ENCODE measurements at places on chromosomes 7 and 10.

GRCh38 chr7:27224983-27225934, 17.3 kb upstream of the EVX1 start:
- DNase-seq = no peak

DNA sequence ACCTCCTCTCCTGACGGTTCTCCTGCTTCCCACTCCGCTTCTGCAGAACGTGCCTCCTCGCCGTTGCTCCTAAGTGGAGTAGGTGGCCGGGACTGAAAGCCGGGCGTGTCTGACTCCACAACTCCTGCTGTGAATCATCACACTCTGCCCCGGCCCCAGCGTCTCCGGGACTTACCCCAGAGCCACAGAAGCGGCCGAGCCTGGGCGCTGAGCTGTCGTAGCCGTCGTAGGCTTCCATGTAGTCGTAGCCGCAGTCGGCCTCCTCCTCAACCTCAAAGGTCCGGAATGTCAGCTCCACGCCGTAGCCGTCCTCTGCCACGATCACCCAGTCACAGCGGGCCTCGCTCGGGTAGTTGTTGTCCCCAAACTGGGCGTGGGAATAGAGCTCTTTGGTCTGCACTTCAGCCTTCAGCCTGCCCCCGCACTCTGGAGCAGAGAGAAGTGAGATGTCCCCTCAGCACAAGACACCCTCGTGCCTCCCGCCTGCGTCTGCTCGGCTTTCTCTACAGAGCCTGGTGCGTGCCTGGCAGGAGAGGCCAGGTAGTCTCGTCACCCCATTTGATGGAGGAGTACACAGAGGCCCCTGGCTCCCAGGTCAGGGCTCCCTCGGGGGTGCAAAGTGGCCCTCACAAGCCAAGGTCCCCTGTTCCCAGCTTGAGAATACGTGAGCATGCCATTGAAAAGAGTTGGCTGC, 11.2 kb upstream of the OPALIN start:
- DNase-seq = no peak

DNA sequence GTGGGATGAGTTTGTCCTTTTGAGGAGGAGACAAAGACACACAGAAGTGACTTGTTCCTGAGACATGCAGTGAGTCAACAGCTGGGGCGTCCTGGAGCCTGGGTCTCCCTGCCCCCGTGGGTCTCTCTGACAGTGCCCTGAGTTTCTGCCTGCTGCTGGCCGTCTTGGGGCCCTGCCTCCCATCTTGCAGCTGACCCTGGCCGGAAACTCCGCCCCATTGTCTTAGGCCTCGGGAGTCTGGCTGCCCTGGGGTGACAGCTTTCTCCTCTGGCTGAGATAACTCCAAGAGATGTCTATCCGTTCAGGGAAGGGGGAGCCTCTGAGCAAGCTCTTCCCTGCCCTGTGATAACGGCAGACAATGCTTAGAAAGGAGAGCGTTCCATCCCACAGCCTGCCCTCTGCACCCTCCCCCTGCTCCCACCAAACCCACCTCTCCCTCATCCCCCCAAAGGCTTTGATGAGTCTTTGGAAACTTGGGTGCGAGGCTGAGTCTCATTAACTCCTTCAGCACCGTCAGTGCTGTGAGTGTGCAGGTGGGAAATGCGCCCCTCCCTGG, 69.5 kb upstream of the PODXL start:
- DNase-seq = no peak

DNA sequence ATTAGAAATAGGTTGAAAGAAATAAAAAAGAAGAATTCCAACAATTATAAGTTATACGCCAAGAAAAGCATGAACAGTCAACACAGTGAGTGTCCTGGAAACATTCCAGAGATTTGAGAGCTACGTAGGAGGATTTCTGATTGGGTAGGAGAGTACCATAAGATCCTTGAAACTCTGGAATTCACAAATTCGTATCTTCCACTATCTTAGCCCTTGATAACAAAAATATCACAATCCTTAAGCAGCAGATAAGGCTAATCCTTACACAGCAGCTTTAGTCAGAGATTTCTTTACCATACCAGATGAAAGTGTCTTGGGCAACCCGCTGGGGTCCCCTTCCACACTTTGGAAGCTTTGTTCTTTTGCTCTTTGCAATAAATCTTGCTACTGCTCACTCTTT, 8.2 kb downstream of the TPK1 start:
- DNase-seq = no peak

DNA sequence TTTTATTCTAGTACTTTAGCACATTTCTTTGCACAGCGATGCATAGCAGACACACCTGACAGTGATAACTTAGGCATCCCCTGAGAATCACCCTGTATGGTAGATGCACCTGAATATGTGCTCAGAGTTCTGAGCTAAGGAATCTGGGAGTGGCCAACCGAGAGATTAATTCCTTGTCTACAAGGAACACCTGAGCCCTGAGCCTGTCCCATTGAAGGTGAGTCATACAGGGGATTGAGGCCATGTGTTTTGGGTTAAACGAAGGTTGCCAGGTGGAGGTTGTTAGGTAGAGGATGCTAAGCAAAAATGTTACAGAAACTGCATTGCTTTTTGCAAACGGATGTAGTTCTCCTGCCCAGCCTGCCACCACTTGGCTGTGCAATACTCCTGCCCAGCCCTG, 128.9 kb downstream of the AMPH start:
- no peak for DNase-seq

DNA sequence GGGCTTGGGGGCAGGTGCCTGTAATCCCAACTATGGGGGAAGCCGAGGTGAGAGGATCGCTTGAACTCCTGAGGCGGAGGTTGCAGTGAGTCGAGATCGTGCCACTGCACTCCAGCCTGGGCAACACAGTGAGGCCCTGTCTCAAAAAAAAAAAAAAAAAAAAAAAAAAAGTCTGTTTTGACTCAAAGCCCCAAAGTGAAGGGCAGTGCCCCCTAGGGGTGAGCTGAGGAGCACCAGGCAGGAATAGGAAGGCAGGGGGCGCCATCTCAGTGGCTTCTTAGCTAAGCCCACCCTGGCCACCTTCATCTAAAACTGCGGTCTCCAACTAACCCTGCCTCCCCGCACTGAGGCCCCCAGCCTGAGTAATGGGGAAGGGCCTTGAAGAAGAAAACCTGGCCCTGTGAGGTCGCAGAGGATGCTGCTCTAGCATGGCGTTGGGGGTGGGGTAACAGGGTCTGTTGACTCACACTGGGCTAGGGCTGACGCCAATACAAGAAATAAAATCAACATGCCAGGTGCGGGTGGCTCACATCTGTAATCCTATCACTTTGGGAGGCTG, 9.8 kb downstream of the PODXL start:
- no peak for DNase-seq

DNA sequence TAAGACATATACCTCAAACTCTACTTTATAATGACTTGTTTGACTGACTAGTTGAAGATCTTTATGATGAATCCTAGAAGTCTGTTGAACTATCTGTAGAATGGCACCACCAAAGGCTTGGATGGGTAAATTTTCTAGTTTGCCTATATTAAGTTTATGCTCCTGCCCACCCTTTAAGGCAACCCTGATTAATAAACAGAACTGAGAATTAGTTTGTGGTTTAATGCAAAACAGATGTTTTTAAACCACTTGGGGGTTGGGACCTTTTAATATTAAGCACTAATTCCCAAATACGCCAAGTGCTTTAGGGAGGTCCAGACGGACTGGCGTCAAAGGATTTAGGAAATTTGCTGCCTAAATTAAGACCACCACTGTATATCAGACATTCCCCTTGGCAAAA, 20.5 kb downstream of the SMNDC1 start:
- no peak for DNase-seq

DNA sequence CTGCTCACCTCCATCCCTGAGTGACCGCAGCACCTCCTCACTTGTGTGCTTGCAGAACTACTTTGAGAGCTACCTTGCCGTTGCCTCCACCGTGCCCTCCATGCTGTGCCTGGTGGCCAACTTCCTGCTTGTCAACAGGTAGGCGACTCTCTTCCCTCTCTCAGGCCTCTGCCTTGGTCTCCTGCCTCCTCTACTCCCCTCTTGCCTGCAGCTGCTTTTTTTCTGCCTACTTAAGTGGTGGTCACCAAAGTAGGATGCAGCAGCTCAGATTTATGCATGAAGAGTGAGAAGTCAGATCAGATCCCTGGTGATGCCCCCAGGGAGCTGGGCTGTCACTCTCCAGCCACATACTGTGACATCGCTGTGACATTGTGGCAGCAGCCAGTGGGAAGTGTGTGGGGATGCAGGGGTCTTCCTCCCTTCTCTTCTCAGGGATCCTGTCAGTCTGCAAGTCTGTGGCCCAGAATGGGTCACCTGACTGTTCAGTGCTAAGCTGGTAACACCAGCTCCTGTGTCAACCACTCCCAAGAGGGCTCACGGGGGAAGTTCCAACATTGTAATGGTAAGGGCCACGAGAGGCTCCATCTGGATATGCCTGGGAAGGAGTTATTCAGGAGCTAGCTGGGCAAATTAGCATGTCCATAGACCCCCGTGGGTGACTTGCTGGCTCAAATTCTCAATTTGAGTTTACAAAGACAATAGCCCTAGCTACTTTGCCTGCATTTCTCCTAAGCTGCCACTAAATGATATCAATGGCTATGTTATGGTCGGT, 25.3 kb downstream of the SLC29A3 start:
- no peak for DNase-seq

- no peak for DNase-seq
Observed at GRCh38 chr7:3464900-3465622, 164.0 kb downstream of the SDK1 start.

DNA sequence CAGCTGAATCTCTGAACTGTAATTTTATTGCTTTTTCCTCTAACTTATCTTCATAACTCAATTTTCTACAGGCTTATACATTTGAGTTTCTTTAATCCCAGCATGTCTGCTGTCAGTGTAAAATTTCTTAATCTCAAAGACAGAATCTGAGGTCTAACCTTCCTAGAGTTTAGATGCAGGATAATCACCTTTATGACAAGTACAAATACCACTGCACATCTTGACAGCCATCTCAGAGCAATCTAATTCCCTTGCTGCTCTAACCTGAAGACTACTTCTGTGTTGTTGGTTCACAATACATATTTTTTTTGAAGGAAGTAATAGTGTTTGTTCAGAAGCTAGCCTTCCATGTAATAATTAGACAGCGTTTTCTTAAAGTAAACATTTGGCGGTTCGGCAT, 424.2 kb upstream of the ZWINT start:
- no peak for DNase-seq

GRCh38 chr10:84613336-84614021, 285.1 kb downstream of the CCSER2 start:
- DNase-seq = no peak

DNA sequence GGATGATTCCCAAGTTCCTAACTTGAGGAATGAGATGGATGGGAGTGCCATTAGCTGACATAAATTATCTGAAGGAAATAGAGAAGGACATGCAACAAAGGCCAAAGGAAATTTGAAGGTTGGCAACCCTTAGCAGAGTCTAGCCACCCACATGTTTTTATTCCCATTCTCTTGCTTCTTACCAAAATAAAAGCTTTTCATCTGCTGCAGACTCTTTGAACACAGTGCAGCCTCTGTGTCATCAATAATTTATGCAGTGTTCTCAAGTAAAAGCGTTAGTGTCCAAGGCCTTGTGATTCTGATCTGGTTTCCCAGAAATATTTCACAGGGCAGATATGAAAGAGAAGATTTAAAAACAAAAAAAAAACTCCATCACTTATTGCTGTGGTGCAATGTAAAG, 98.5 kb downstream of the ST7 start:
- DNase-seq = no peak

- DNase-seq = no peak
Observed at GRCh38 chr10:3045471-3046209, 21.7 kb upstream of the PFKP start.

GRCh38 chr7:89336121-89336520, 540.6 kb upstream of the TEX47 start:
- DNase-seq = no peak

DNA sequence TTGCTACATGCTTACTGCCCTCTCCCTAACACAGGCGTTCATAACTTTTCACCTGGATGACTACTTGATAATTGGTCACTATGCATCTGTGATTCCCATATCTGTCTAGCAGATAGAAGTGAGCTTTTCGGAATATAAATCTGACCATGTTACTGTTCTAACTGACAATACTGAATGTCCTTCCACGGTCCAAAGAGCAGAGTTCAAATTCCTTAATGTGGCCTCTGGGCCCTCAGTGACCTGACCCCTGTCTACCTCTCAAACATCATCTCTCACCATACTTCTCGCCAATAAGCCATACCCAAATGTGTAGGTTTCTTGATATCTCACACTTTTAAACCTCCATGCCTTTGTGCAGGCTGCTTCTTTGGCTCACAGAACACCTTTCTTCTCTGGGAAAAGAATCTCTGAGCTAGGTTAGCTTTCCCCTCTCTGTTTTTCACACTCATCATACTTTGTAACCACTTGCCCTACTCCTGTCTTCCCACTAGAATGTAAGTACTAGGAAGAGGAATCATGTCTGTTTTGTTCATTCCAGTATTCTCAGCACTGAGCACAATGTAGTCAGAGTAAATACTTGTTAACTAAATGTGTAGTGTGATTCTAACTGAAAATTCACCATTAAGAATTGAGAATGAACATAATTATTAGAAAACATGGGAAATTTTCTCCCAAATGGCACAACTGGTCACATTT, 39.2 kb upstream of the LRRC17 start:
- no peak for DNase-seq

DNA sequence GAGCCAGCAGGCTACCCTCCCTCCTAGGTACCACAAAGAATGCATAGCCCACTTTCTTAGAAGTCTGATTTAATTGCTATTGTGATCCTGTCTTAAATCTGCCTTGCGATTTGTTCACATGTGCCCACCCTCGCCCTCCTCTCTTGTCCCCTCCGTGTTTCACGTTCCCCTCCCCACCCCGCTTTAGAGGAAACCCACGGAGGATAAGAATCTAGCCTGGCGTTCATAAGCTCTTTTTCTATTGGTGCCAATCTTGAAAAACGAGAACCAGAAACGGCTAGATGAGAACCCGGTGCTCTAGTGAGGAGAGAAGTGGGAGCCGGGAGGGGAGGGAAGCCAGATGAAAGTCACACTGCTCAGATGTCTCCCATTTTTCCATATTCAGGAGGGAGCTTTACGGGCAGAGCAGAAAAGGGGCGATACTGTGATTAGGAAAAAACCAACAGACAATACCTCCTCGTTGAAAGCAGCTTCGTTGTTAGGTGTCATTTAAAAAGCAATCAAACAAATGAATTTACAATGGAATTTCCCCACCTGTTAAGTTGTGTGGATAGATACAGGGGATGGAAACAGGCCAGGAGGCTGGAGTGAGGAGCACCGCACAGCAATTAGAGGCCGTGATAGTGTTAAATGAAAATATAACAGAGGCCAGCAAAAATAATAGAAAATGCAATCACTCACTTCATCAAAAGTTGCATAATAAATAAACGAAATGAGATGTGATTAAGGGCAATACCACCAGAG, 272.1 kb downstream of the GATA3 start:
- DNase-seq = no peak

DNA sequence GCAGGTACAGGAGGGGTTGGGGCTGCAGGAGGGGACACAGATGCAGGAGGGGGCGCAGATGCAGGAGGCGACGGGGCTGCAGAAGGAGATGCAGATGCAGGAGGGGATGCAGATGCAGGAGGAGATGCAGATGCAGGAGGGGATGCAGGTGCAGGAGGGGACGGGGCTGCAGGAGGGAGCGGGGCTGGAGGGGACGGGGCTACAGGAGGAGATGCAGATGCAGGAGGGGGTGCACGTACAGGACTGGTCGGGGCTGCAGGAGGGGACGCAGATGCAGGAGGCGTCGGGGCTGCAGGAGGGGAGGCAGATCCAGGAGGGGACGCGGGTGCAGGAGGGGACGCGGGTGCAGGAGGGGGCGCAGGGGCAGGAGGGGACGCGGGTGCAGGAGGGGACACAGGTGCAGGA, 66.5 kb downstream of the VWA2 start:
- no peak for DNase-seq

Data from vagina (tissue), 2 donors.